ENCODE measurements at places on chromosomes 3 and 15.

GRCh38 chr15:66703540-66703941 lies 1.5 kb downstream of the SMAD6 start:
- DNase-seq: peak; percentile 78

GRCh38 chr3:42751609-42752008 lies 21.4 kb downstream of the CCDC13 start:
- DNase-seq: no peak

DNA sequence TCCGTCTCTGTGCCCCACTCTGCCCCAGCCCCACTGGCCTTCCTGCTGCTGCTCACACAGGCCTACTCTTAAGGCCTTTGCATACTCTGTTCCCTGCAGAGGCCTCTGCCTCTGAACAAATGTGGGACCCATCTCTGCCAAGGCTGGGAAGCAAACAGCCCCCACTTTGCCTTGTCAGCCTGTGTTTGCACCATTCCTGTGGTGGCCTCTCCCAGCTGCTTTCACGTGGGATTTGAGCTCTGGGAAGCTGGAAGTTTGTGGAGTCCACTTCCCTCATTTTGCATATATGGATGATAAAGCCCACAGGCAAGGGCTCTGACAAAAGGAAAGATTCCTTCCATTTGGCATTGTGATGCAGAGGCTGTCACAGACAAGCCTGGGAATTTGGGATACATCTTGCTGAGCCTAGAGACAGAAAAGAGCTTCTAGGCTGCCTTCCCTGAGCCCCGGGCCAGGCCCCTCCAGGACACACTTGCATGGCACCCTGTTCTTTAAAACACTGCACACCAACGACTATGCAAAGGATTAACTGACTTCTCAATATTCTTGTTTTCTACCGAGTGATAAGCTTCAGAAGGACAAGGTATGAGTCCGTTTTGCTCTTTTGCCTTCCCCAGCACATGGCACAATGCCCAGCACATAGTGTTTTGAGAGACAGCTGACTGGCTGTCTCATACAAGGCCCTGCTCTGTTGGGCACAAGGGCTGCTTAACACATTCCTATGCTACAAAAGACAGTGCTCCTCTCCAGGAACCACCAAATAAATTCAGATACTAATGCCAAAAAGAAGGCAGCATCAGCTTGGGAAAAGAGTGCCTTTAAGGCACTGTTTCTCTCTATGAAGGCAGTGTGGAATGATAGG lies 120.7 kb upstream of the TOPAZ1 start:
- DNase-seq: no peak

- DNase-seq: peak; percentile 19
Measured at GRCh38 chr3:106299300-106300098, 430.7 kb upstream of the CBLB start.

- no peak for DNase-seq
Measured at GRCh38 chr15:78261062-78261461, 3.3 kb upstream of the DNAJA4 start.

GRCh38 chr3:127260826-127261555 lies 26.9 kb downstream of the PRR20G start:
- DNase-seq: no peak

DNA sequence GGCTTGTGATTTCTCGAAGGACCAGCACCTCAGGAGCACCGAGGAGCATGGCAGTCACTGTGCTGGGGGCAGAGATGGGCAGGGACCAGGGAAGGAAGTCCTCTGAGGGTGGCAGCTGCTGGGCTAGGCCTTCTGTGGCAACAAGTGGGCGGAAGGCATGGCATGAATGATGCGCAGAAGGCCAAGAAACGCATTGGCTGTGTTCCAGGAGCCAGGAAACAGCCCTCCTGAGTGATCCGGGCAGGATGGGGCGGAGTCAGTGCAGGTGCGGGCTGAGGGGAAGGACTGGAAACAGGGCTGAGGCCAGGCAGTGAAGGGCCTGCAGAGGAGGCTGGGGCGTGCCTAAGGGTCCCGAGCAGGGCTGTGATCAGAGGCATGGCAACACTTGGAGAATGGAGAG lies 23.6 kb downstream of the MRPS11 start:
- DNase-seq: no peak

DNA sequence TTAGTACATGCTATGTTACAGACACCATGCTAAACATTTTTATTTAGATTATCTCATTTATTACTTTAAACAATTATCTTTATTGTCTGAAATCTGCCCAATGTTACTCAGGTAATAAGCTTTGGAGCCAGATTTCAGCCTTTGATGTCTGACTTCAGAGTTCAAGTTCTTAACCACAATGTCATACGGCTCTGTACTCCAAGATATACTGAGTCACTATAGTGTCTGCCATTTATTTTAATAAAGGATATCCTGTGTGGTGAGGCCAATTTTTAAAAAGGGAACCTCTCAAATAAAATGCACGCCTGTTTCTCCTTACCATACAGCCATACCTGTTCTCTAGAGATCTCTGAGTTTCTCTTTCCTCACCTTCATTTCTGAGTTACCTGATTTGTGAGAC lies 193.1 kb downstream of the EPHA3 start:
- DNase-seq: no peak

- DNase-seq: no peak
Measured at GRCh38 chr3:141663993-141664392, 74.1 kb upstream of the RNF7 start.

DNA sequence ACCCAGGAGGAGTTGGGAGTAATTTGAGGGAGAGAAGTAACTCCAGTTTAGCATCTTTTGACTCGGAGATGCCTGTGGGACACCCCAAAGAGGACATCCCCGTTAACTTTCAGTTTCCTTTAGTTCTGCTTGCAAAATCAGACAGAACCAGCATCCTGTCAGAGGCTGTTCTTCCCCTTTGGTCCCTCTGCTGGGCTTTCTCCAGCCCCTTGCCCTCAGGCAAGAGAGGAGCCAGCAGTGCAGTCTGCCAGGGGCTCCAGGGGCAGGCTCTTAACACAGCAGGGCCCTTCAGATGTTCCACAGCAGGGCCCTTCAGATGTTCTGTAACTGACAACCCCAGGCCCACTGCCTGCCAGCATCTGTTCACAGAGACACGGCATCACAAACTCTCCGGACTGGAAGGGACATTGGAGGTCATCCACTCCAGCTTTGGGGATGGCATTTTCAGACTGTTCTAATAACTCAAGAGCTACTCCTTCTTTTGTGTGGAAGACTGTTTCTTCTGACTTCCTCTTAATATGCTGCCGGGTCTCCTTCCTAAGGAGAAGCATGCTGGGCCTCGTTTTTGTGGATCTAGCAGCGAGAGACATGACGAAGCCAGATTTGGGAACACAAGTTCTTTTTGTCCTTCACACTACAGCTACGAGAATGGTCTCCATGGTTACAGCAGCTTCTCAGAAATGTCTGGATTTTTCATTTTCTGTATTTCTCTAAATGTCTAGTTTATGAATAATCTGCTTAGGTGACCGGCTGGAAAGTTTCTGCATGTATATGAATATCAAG lies 51.9 kb downstream of the KY start:
- no peak for DNase-seq
